Progenitor cell of endocrine pancreas (in vitro differentiated cells): ENCODE measurements at places on chromosomes 1 and 21.

DNA sequence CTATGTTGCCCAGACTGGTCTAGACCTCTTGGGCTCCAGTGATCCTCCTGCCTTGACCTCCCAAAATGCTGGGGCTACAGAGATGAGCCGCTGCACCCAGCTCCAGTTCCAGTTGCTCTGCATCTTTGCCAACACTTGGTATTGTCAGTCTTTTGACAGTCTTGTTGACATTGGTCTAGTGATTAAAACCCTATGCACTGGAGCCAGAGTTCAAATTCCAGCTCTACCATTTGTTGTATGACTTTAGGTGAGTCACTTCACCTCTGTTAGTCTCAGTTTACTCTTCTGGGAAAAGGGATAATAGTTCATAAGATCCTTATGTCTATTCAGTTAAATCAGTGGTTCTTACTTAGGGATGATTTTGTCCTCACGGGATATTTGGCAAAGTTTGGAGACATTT is 32.9 kb upstream of the MED18 start:
- no peak for DNase-seq

DNA sequence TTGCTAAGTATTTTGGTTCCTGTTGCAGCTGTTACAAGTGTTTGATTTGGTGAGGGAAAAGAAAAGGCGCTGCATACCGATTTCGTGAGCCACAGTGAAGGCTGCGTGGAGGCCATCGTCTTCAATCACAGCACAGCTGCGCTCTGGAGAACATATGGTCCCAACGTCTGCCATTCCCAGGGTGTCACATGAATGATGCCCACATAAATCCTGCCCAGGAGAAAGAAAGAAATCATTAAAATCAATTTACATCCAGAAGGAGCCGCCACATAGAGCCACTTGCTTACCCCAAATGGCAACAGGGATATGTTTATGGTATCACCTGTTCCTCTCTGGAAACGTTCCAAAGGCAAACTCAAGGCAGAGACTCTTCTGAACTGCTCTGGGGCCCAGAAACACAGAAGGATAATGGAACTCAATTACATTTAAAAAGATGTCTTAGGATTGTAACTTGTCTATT is 12.2 kb downstream of the ADAMTS5 start:
- DNase-seq = no peak

DNA sequence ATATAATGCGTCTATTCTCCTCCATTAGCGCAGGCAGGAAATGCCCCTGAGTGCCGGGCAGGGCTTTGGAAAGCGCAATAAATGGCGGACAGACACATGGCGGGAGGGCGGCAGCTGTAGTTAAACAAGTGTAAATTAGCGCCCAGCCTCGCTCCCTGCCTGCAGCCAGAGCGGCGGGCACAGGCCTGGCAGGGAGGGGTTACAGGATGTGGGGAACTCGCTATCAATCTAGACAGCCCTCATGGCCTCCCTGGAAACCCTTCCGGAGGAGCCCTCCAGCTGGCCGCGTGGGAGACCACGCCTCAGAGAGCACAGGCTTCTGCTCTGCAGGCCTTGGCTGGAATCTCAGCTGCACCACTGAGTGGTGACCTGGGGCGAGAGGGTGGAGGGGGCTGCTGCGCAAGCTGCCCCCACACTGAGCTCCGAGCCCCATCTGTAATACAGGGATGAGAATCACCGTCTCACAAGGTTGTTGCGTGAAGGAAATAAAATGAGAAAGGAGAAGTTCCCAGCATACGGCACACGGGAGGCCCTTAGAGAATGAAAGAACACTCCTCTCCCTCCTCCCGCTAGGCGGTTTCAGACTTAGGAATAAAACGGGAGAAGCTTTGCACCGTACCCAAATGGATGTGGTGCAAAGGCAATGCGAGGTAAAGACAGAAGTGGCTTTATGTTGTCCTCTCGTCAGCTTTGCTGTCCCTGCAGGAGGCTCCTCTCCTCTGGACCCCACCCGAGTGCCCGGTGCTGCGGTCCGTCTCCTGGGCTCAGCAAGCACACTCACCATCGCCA is 167.2 kb upstream of the POU3F1 start:
- no peak for DNase-seq

DNA sequence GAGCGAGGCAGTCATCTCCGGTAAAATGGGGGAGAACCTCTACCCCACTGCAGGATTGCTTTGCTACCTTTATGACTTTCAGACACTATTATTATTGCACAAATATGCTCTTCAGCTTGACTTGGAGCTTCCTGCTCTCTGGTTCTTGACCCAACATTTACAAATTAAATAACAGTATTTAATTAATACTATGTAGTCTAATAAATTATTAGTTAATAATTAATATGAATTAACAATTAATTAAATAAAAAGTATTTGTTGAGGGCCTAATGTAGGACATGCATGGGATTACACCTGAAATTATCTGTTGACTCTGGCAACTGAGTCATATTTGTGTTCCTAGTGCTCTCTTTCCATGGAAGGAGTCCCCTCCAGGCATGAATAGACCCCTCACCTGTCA is 359.9 kb downstream of the SIPA1L2 start:
- DNase-seq = no peak

GRCh38 chr1:27379564-27380122 is 3.5 kb downstream of the CD164L2 start:
- DNase-seq = no peak

- DNase-seq = no peak
Measured at GRCh38 chr1:207453710-207454045, 450 bp upstream of the CR2 start.

DNA sequence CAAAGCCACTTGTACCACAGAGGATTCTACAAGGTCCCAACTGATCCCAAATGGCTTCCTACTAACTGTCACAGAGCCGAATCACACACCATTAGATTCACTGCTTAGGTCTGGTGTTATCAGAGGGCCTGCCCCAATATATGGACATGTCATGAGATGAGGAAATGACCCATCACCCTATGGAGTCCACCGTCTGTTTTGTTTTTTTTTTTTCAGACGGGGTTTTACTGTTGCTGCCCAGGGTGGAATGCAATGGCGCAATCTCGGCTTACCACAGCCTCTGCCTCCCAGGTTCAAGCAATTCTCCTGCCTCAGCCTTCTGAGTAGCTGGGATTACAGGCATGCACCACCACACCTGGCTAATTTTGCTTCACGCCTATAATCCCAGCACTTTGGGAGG is 83.8 kb upstream of the ETS2 start:
- no peak for DNase-seq

GRCh38 chr1:64881281-64881680 is 85.1 kb downstream of the JAK1 start:
- no peak for DNase-seq

DNA sequence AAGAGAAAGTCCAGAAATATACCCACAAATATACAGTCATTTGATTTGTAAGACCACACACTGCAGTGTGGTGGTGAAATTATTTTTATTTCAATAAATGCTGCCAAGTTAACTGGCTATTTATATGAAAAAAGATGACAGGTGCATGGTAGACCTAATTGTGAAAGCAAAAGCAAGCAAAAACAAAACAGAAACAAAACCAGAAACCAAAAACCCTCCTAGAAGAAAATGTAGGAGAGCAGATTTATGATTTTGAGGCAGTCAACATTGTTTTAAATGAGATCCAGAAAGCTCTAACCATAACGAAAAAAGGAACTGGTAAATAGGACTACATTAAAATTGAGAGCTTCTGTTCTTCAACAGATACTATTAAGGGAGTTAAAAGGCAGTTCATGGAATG is 303.6 kb downstream of the PRDM2 start:
- DNase-seq = no peak

DNA sequence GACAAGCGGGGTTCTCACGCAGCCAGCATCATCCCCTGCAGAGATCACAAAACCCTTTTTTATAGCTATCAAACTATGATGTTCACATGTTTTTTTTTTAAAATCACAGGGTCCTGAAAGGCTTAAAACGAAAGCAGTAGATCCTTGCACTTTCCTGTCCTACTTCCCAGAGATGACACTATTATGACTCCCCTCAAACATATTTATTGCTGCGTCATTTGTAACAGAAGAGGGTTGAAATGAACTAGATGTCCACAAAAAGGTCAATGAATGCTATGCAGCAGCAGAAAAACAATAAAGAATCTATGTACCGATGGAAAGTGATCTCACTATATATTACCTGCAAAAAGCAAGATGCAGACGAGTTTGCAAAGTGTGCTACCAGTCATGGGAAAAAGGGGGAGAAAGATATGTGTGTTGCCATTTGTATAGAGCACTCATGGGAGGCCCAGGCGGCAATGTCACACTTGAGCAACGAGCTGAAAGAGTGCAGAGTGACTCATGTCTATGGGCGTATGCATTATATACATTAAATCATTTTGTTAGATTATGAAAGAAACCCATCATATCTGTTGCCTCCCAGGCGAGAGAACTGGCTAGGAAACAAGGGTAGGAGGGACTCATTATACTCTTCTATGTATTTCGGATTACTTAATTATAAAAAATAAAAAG is 68.9 kb upstream of the PARP1 start:
- DNase-seq = no peak

DNA sequence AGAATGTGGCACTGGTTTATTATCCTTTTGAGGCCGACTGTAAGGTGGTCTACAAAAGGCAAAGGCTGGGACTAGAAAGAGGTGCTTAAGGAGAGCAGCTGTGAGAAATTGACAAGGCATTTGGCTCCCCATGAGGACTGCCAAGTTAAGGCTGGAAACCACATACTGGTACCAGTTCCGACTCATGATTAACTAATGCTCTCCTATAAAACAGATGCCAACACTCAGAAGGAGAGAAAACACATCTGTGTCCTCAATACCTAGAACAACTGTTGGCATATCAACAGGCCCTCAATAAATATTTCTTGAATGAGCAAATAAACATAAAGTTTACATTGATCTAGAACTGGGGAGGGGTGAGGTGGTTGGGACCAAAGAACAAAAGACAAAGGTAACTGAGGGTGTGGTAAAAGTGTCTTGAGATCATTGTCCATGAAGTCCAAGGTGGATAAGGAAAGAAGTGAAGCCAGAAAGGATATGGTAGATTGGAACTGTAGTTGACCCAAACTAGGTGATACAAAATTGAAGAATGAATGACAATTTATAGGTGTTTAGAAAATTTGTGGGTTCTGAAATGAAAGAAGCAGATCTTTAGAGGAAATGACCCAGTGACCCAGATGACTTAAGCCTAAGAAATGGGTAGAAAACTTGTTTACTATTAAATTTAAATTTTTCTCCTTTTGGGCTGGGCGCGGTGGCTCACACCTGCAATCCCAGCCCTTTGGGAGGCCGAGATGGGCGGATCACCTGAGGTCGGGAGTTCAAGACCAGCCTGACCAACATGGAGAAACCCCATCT is 16.9 kb upstream of the MCL1 start:
- no peak for DNase-seq

DNA sequence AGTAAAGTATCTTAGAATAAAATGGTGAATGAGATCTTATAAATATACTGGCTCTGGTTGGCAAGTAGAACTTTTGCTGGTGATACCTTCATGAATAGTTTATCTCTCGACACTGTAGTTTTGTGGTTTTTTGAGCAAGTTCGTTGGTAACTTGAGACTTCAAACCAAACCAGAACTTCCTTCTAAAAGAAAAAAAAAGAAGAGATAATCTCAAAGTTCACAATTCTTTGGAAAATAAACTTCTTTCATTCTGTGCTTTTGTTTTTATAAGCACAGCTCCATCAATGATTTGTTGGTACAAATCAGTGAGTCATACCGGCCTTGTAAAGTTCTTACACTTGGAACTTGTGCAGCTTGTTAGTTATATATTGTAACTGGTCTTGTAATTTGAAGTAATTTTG is 2.3 kb downstream of the HIPK1 start:
- no peak for DNase-seq

GRCh38 chr1:53726009-53726600 is 12.9 kb downstream of the GLIS1 start:
- no peak for DNase-seq

DNA sequence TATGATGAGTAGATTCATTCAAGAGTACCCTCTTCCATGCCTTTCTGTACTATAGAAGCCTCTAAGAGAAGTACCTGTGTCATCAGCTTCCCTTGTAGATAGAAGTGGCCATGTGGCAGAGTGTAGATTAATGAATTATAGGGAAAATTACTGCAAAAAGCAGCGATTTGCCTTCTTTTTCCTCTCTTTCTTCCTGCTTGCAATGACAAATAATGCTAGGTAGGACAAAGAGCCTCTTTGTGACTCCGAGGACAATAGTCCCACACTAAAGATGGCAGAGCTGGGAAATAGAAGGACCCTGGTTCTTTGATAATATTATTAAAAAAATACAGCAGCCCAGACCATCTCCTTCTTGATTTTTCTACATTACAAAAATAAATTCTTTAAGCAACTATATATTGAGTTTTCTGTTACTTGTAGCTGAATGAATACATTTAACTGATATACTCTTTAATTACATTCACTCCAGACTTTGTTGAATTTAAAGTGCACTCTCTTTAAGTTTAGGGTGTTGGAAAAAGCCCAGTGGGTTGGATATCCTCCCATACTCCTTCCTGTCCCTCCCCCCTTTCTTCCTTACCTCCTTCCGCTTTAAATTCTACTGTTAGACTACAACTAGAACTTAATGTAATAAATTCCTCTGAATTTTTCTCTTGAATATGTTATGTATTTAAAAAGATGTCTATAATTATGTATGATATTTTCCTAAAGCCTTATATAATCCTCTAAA is 198.2 kb upstream of the APP start:
- DNase-seq = no peak

DNA sequence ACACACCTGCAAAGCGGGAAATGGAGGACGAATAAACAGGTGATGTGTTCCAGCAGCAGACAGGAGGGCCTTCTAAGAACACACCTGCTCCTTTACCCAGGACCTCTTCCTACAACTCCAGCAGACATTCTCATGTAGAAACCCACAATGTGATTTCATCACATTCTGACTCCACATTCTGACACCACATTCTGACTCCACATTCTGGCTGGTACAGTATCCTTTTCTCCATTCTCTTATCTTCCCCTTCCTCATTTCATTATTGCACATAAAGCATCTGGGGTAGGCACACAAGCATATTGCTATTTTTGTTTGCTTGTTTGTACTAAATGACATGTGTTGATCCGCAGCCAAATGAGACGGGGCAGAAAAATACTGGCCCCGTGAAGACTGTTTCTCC is 3.6 kb upstream of the ZNF124 start:
- DNase-seq = no peak

- no peak for DNase-seq
Measured at GRCh38 chr21:33680870-33681269, 38.6 kb downstream of the ITSN1 start.

- DNase-seq = no peak
Measured at GRCh38 chr1:55321942-55322341, 106.8 kb upstream of the USP24 start.

- no peak for DNase-seq
Measured at GRCh38 chr21:44874240-44874496, 678 bp upstream of the PTTG1IP start.

- DNase-seq = no peak
Measured at GRCh38 chr1:118404024-118404423, 219.0 kb upstream of the SPAG17 start.

GRCh38 chr1:63169057-63169456 is 153.3 kb upstream of the FOXD3 start:
- DNase-seq = no peak

GRCh38 chr1:17509363-17509762 is 30.1 kb upstream of the ARHGEF10L start:
- no peak for DNase-seq
